ENCODE measurements at places on chromosomes 1 and 21. TPM values are rescaled to one million over a fixed set of nuclear protein-coding genes. Genes with fewer than 3 reads are reported as not detected.

The FAM43B gene
- total RNA-seq: 0.38 TPM

The PAFAH2 gene
- 19.4 TPM for total RNA-seq

The ACTL8 gene
- not detected for total RNA-seq

The CR1L gene
- 1.3 TPM for total RNA-seq

The TRIM17 gene
- 2.6 TPM for total RNA-seq

The KHDRBS1 gene
- total RNA-seq: 79.5 TPM

The DNAJC28 gene
- 2.1 TPM for total RNA-seq

The IL24 gene
- not detected for total RNA-seq

The HCRTR1 gene
- not detected for total RNA-seq

The HFM1 gene
- total RNA-seq: 1.2 TPM

The CLCA1 gene
- not detected for total RNA-seq

DNA sequence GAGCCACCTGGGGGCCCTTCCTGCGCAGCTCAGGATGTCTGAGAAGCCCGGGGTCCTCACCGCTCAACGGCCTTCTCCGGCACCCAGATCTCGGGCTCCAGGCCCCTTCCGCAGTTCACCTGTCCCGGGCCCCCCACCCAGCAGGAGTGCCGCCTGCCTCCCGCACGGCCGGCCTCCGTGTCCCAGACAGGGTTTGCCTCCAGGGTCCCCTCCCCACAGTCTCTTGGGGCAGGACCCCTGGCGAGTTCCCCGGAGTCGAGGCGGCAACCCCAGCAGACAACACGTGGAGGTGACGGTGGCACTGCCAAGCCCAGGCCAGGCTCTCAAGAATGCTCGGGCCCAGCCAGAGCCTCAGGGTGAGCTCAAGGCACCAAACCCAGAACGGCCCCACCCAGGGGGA is 22.4 kb upstream of the TTLL10 start:
- DNase-seq: no peak

DNA sequence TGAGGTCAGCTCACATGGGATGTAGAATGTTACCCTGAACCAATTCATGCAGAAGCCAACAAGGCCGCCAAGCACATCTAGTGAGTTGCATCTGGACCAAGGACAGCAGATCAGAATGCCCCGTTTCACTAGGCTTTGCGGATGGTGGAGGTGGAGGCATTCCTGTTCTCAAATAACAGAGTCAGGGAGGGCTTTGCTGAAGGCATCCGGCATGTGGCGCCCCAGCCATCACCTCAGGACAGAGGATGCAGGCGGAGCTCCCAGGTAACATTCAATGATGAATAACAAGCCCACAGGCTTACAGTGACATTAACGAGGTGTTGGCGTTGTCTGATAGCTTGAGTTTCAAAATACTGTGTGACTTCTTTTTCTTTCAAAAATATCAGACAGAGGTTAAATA is 476.2 kb downstream of the CAMTA1 start:
- no peak for DNase-seq

DNA sequence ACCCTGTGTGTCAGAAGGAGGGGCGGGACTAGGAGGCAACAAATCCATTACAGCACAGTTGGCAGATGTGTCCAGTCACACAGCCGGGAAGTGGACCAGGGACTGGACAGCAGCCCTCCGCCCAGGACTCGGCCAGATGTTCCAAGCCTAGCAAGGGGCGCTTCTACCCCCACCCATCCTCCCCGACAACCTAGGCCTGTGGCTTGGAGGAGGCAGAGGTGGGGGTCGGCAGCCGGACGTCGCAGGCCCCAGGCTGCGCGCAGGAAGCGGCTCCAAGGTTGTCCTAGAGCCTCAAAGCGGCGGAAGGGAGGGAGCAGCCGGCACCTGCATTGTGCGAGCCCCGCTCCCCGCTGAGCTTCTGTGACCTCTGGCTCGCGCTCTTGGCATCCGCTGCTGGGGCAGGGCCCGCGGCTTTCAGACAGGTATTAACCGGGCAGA is 20.6 kb upstream of the MYCL start:
- DNase-seq: no peak

- DNase-seq: no peak
Measured at GRCh38 chr1:33050221-33051076, 13.8 kb upstream of the AK2 start.

DNA sequence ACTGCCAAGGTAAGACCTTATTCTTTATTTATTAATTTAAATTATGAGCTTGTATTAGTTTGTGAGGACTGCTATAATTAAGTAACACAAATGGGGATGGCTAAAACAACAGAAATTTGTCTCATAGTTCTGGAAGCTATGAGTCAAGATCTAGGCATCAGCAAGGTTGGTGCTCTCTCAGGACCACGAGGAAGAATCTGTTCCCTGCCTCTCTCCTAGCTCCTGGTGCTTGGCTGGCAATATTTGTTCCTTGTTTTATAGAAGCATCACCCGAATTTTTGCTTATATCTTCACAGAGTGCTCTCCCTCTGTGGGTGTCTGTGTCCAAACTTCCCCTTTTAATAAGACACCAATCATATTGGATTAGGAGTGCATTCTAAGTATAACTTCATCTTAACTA is 41.4 kb upstream of the CCDC190 start:
- DNase-seq: no peak

- DNase-seq: no peak
Measured at GRCh38 chr1:155910621-155911121, 478 bp downstream of the RIT1 start.

DNA sequence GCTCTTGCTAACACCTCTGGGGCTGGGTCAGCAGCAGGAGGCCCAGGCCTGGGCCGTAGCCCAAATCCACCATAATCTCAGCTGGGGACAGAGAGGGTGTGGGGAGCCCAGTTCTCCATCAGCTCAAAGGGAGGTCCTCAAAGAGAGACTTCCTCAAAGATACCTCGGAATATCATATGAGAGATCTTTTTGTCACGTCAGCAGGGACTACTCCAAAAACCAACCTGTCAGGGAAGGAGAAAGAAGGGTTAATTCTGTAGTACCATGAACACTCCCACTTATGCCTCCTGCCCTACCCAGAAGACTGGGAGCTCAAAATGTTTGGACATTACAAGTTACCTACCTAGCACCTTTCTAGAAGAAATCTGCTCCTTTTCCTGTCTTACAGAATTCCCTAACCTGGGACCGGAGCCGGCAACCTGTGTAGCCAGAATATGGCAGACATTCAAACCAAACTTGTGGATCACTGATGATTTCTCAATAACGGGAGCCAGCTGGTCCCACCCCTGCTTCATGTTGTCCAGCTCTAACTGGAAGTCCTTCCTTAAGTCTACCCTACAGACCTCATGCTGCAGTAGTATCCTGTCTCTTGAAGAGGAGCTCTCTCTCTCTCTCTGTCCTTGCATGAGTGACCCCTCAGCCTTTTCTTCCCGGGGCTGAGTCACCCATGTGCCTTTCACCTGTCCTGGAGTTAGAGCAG is 4.8 kb downstream of the RSPO1 start:
- DNase-seq: no peak

GRCh38 chr21:10425856-10426255 is 95.5 kb upstream of the TPTE start:
- DNase-seq: no peak

DNA sequence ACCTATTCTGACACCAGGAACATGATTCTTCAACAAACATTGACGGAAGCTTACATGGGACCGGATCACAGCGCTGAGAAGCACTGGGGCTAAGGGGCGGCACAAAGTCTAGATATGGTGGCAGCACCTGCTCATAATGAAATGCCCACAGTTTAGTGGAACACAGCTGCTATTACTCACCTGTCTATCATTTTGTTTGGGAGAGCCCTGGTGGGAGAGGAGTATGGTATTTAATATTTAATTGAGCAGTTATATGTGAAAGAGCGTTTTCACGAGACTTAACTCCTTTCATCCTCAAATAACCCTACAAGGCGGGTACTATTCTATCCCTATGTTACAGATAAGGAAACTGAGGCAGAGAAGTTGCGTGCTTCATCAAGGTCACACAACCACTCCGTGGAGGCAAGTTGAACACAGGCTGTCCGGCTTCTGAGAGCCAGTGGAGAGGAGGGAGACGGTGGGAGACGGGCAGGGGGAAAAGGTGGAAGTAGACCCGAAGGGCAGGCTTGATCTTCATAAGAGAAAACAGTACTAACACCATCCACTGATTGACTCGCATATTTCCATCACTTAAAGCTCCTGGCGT is 790 bp upstream of the TSNAX start:
- no peak for DNase-seq

DNA sequence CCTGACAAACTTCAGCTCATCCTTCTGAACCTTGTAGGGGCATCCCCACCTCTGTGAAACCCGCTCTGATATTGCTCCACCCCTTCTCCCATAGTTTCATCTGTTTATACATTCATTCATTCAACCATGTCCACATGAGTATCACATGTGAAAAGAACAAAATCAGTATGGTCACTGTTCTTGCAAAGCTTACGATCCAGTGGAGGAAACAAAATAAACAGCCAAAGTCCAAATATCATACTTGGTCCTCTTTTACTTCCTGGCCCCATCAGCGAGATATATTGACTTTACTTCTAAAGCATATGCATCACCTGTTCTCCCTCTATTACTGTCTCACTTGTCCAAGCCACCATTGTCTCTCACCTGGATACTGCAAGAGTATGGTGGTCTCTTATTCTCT is 35.6 kb downstream of the C8A start:
- no peak for DNase-seq

DNA sequence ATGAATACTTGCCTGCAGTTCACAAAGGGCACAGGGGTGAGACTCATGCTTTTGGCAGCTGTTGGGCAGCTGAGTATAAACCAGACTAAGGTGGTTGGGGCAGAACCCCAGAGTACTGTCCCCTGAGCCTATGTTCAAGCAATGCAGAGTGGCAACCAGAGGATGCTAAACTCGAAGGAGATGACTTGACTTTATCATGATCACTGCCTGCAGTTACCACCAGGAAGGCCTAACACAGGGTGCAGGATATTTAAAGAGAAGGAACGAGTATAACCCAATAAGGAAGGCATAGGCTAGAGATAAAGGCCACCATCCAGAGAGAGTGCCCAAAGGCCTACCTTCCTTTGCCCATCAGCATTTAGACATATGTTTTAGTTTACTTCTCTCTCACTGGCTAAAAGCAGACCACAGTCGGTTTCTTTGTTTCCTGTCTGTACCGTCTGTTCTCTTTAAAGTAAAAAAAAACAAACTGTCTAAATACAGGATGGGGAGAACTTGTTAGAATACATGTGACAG is 83.3 kb downstream of the MPZL1 start:
- no peak for DNase-seq

DNA sequence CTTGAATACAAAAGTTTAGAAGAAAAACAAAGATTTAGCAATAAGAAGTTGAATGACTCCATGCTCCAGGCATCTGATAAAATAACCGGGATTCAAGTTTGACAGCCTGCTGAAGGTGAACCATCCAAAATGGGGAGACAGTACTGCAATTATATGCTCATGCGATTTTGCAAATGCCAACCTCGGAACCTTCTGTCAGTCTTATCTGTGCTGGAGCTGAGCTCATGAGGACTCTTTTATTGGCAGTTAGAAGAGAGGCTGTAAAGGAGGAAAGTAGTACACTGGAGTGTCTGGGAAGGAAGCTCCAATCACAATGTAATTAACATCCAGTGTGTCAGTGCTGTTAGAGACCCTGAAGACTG is 170.0 kb downstream of the GALNT2 start:
- DNase-seq: no peak

GRCh38 chr1:188708795-188709535 is 1768.7 kb downstream of the BRINP3 start:
- no peak for DNase-seq

GRCh38 chr1:171486048-171486519 is 754 bp downstream of the PRRC2C start:
- DNase-seq: no peak

- DNase-seq: no peak
Measured at GRCh38 chr1:149927056-149927562, 494 bp downstream of the SF3B4 start.

DNA sequence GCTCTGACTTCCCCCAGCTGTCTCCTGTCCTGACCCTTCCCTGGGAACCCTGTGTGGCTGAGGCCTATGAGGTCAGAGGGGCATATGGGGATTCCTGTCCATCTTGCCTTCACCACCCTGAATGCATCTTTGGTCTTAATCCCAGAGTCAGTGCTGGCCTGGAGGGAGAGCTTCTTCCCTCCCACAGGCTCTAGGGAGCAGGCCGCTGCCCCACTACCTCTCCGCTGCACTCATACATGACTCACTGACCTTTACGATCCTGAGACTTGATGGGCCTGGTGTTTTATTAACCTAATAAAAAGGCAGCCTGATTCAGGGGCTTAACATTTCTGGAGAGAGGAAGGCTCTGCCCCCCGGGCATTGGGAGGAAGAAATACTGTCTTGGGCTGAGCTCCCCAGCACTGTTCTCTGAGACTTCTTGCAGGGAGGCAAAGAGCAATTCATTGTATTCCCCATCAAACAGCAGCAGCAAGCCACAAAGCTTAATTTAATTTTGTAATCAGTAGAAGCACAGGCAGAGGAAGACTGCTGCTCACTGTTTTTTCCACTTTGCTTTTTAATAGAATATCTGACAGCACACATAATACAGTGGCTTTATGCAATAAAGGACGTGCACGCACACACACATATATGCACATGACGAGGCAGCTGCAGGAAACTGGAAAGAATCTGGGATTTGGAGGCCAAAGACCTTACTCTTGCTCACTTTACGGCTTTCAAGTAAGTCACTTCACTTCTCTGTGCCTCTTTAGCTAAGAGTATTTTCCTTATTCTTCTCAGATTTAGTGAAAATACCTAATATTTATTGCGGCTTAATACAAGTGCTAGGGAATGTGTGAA is 89.2 kb upstream of the GRIK3 start:
- no peak for DNase-seq

- no peak for DNase-seq
Measured at GRCh38 chr1:204280099-204280961, 66.5 kb upstream of the GOLT1A start.

GRCh38 chr1:27099587-27100334 is 55.2 kb downstream of the SLC9A1 start:
- DNase-seq: peak; percentile 71

DNA sequence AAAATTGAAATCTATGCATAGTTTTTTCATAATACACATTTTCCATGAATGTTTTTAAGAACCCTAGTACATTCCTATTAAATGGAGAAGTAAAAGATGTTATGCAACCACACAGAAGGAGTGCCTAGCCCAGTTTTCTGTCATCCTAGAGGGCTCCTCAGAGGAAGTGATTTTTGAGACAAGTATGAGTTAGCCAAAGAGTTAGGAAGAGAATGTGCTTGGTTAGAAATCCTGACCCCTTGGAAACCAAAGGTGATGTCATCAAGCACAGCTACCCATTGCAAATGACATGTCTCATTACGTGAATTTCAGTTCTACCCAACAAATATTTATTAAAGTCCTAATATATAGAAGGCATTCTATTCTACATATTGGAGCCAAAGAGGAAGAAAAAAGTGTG is 88.9 kb upstream of the TNFSF4 start:
- DNase-seq: no peak

GRCh38 chr21:19268686-19269085 is 865.1 kb upstream of the TMPRSS15 start:
- DNase-seq: no peak
